ENCODE measurements at places on chromosomes 5 and 9. TPM values are rescaled to one million over a fixed set of nuclear protein-coding genes. Genes with fewer than 3 reads are reported as not detected.

DNA sequence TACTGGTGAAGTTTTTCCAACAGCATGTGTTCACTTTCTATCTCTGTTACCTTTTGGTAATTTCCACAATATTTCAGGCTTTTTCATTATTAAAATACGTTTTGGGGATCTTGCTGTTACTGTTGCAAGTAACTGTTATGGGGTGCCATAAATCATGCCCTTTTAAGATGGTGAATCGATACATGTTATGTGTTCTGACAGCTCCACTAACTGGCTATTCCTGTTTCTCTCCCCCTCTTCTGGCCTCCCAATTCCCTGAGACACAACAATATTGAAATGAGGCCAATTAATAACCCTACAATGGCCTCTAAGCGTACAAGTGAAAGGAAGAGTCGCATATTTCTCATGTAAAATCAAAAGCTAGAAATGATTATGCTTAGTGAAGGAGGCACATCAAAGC, 13.1 kb upstream of the MSH3 start:
- no peak for DNase-seq

Gene MSX2
- 0.75 TPM for total RNA-seq

- no peak for DNase-seq
These were observed 110.8 kb downstream of the PCSK1 start for GRCh38 chr5:96322217-96322616.

Gene ADAMTS13
- 1.1 TPM for total RNA-seq

DNA sequence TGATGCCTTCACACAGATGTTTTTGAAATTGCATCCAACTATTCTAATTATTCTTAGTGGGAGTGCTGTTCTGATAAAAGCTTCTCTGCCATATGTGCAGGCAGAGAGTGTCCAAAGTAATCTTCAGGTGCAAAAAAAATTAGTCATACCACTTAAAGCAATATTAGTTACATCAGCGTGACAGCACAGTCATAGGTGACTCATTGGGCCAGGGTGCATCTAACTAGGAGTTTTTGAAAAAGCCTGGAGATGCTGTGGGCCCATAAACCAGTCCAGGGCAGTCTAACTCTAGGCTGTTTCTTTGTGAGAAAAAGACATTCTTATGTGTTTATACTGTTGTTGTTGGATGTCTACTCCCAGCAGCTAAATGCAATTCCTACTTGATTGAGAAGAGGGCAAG, 33.0 kb upstream of the C6 start:
- no peak for DNase-seq

DNA sequence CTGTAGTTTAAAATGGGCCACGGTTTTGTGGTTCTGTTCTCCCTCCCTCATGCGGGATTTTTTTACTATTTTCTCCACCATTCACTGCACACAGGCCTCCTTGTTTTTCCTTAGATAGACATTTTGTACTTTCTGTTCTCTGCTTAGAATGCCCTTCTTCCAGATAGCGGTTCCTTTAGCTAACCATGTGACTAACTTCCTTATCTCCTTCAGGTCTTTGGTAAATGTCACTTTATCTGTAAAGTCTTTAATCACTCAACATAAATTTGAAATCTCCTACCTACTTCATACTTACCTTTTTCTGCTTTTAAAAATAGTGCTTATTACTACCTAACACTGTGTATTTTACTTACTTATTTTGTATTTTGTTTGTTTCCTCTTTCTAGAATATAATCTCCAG, 15.0 kb downstream of the FER start:
- no peak for DNase-seq

GRCh38 chr5:55923177-55923771, 71.5 kb downstream of the IL6ST start:
- DNase-seq, result no peak

DNA sequence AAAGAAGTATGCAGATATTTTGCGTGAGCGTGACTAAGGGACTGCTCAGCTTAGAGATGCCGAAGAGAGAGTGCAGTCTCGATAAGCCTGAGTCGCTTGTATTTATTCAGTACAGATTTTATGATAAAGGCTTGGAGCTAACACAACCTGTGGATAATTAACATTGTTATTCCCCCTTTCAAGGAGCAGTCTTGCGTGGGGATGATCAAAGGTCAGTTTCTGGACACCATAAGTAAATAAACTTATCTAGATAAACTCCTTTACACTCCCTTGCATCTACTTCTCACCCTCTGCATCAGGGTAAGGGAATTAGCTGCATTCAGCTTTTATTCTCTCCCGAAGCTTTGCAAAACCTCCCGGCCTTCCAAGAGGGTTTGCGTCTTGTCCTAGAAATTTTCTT, 357.8 kb upstream of the ST8SIA4 start:
- no peak for DNase-seq
